ENCODE measurements at places on chromosomes 6 and 20. TPM values are rescaled to one million over a fixed set of nuclear protein-coding genes. Genes with fewer than 3 reads are reported as not detected.

DNA sequence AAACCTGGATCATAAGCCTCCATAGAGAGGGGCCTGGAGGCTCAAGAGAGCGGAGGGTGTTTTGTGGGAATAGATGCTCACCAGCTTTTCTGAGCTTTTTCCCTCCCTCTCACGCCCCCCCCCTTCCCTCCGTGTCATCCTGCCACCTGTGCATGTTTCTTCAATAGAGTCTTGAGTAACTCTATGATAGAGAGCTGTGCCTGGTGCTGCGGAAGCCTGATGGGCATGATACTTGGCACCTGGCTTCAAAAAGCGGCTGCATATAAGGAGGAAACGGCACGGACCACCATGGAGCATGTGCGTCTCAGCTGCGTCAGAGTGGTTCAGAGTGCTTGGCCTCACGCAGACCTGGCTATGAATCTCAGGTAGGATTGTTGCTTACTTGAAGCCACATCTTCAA lies 198.9 kb downstream of the CDH4 start:
- no peaks in the 10 kb centered on the region for H3K4me1 ChIP-seq
- no peak for DNase-seq
- no peak overlapping the region for H3K4me3 ChIP-seq
- no peak overlapping the region for H3K27ac ChIP-seq
- no peaks in the 10 kb centered on the region for H3K36me3 ChIP-seq

DNA sequence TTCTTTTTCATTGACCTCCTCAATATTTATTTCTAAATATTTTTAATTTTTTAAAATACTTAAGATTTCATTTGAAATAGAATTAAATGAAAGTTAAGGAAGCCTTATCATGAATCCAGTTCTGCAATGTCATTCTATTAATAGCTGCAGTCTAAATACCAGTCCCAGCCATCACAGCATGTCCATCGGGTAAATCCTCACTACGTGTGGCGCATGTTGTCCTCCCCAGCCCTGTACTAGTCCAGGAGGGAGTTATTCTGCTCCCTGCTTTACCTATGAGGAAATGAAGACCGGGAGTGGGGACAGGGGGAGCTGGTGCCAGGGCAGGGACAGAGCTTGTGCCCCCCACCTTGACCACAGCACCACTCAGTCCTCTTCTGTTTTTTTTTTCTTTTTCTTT lies 125.1 kb upstream of the QKI start:
- no peak overlapping the region for H3K4me3 ChIP-seq
- H3K4me1 ChIP-seq, result no peaks in the 10 kb centered on the region
- H3K36me3 ChIP-seq, result no peaks in the 10 kb centered on the region
- peaks cover 2% of the 10 kb centered on the region for H3K27me3 ChIP-seq
- no peak for DNase-seq

DNA sequence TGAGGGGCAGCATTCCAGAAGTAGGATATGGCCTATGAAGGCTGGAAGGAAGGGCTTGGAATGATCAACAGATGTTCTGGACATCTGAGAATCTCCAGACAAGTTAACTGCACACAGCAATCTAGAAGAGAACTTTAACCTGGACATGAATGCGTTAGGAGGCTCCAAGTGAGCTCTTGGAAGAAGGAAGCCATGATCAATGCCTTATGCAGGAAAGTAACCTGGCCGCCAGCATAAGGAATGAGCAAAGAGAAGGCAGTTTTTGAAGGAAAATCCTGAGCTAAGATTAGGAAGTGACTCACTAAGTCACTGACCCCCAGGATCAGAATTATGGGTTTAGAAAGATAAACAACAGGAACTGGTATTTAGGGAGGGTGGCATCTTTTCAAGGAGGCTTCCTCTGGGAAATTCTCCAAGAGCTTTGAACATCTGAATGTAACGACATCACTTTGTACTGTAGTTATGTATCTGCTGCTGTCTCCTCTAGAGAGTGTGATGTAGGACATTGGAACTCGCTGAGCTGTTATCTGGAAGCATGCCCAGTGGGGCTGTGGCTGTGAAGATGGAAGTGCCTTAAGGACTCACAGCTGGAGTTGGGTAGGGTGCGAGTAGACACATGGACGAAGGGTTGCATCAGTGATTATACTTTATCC lies 236.8 kb downstream of the PACRG start:
- H3K27me3 ChIP-seq, result no peaks in the 10 kb centered on the region
- no peaks in the 10 kb centered on the region for H3K36me3 ChIP-seq
- no peak overlapping the region for H3K4me3 ChIP-seq
- H3K27ac ChIP-seq, result no peak overlapping the region
- DNase-seq, result no peak

- peaks cover 31% of the 10 kb centered on the region for H3K4me1 ChIP-seq
- no peak overlapping the region for H3K27ac ChIP-seq
- no peak overlapping the region for H3K4me3 ChIP-seq
- peaks cover 6% of the 10 kb centered on the region for H3K36me3 ChIP-seq
- H3K27me3 ChIP-seq, result peaks cover 6% of the 10 kb centered on the region
Observed at GRCh38 chr6:26057899-26058298, 29.3 kb upstream of the HFE start.

- peak overlapping the region; percentile 18 for H3K4me3 ChIP-seq
- peaks cover 4% of the 10 kb centered on the region for H3K36me3 ChIP-seq
- peaks cover 20% of the 10 kb centered on the region for H3K4me1 ChIP-seq
- H3K27me3 ChIP-seq, result peaks cover 3% of the 10 kb centered on the region
- DNase-seq, result peak; percentile 64
Observed at GRCh38 chr20:35539756-35540212, 2.1 kb upstream of the ERGIC3 start.

DNA sequence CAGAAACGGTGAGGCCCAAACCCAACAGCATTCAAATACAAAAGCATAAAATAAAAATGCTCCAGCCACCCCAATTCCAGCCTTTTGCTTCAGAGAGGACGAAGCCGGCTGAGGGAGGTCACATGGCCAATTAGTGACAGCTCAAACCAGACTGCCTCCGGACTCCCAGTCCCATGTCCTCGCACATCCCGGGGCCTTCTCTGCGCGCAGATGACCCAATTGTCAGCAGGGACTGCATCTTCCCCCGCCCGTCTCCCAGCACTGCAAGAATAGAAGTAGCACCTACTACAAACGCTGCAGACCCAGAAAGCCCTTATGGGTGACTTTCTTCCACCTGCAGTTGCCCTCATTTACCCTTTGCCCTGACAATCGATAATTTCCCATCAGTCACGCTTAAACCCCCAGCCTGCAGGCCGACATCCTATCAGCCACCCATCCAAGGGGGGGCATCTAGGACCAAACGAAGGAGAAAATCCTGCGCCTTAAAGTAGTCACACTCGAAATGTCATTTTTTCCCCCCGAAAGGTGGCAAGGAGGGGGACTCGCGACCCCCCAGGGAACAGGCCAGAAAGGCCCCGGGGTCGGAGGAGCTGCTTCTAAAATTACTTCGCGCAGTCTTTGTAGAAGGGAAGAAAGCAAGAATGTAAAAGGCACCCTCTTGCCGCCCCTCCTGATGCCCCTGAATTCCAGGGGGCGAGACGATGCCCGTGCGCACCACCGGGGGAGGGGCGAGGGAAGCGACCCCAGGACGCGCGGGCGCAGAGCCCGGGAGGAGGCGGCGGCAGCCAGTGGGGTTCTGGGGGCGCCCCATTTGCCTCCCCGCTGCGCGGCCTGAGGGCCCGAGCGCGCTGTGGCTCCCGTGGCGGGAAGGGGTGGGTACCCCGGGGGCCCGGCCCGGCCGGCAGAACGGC lies 792 bp downstream of the SLC23A2 start:
- peak overlapping the region; percentile 82 for H3K4me3 ChIP-seq
- peak overlapping the region; percentile 63 for H3K27ac ChIP-seq
- peaks cover 8% of the 10 kb centered on the region for H3K27me3 ChIP-seq
- H3K4me1 ChIP-seq, result peaks cover 24% of the 10 kb centered on the region

DNA sequence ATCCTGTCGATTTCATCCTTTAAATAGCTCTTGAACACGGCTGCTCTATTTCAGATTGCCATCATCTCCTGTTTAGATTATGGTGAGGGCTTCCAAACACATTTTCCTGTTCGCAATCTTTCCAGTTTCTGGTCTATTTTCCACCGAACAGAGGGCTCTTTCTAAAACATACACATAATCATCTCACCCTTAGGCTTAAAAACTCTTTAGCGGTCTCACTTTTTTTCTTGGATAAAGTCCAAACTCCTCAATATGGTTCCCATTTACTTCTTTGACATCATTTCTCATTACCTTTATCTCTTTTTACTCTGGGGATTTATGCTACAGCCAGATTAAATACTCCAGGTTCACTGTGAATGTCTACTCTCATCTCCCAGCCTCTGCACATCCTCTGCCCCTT lies 103.4 kb upstream of the STMND1 start:
- H3K4me1 ChIP-seq, result no peaks in the 10 kb centered on the region
- no peaks in the 10 kb centered on the region for H3K36me3 ChIP-seq
- H3K27me3 ChIP-seq, result peaks cover 51% of the 10 kb centered on the region
- no peak overlapping the region for H3K4me3 ChIP-seq

DNA sequence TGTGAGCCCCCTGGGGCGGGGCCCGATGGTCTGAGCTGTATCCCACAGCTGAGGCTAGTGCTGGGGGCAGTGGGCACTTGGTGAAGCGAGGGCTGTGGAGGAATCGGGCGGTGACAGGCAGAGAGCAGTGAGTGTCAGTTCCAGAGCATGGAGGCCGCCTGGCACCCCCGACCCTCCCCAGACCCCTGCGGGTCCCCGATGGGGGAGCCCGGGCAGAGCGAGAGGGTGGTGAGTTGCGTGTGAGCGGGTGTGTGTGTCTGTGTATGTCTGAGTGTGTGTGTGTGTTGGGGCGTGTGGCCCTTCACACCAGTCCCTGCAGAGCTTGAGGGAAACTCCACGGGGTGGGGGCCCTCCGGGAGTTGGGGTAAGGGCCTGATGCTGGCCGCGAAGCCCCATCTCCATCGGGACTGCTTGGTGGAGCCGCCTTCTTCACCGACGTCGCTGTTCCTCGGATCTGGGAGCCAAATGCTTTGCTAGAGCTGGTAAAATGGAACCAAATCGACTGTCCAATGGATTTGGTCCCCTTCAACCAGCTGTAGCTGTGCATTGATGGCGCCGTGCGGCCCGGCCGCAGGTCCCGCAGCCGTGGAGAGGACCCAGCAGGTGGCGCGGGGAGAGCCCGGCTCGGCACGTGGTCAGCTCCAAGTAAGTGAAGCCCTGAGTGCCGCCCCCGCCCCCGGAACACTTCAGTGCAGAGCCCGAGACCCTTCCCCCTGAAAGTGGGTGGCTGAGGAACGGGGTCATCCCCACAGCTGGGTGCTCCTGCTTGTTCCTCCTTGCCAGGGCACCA lies 77.7 kb upstream of the SLCO4A1 start:
- H3K36me3 ChIP-seq, result no peaks in the 10 kb centered on the region
- peaks cover 21% of the 10 kb centered on the region for H3K27me3 ChIP-seq
- H3K4me3 ChIP-seq, result no peak overlapping the region
- no peak for DNase-seq

DNA sequence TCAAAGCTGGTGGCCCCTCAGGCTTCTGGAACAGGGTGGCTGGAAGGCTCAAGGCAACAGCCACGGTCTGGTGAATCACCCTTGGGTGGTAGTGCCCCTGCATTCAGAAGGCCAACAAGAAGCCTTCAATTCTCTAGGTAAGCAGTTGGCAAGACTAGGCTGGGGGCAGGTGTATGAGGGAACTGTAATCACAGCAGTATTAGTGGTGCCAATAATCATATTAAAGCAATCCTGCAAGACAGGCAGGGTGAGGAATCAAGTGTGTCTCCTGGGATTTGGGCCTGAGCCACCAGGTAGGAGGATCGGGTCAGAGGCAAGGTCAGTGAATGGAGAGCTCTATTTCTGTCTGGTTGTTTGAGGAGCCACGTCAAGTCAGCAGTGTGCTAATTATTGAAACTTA lies 24.9 kb upstream of the SCUBE3 start:
- H3K36me3 ChIP-seq, result no peaks in the 10 kb centered on the region
- peaks cover 27% of the 10 kb centered on the region for H3K27me3 ChIP-seq
- no peak overlapping the region for H3K4me3 ChIP-seq
- H3K27ac ChIP-seq, result no peak overlapping the region

- no peak overlapping the region for H3K4me3 ChIP-seq
- no peak overlapping the region for H3K27ac ChIP-seq
- no peak for DNase-seq
- H3K27me3 ChIP-seq, result no peaks in the 10 kb centered on the region
- peaks cover 7% of the 10 kb centered on the region for H3K4me1 ChIP-seq
- H3K36me3 ChIP-seq, result peaks cover 9% of the 10 kb centered on the region
Observed at GRCh38 chr6:109768485-109768884, 77.4 kb downstream of the FIG4 start.

DNA sequence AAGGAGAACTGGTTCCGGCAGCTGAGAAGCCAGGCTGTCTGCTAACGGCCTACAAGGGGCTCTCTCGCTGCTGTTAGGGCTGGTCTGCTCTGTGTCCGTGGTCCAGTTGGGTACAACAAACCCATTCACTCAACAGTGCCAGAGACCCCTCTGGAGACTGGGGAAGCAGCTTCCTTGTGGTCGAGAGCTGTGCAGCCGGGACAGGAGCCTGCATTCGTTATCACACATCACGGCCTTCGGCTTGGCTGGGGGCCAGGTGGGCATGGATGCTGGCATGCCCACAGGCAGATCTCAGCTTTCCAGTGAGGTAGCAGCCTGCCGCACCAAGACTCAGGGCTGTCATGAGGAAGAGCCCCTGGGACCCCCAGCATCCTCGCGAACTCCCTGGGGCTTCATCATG lies 124.7 kb downstream of the PREX1 start:
- peaks cover 53% of the 10 kb centered on the region for H3K4me1 ChIP-seq
- no peaks in the 10 kb centered on the region for H3K27me3 ChIP-seq
- peaks cover 61% of the 10 kb centered on the region for H3K36me3 ChIP-seq
- no peak overlapping the region for H3K27ac ChIP-seq

Gene TBX18
- total RNA-seq, result not detected

Gene ID1
- not detected for total RNA-seq

Gene L3MBTL1
- 6.8 TPM for total RNA-seq

Gene RBM24
- not detected for total RNA-seq

Gene PCED1A
- total RNA-seq, result 21.9 TPM

Gene MTO1
- 65.8 TPM for total RNA-seq

Gene KCNB1
- total RNA-seq, result not detected

Gene ALDH8A1
- total RNA-seq, result 0.84 TPM

Gene HAO1
- not detected for total RNA-seq

All from activated CD8-positive, alpha-beta memory T cell treated with anti-CD3 and anti-CD28 coated beads, Interleukin-2, amount 10 ng/mL, durations not matched to agents 7 days and 5 days (primary cell).